ENCODE measurements at places on chromosomes 3 and 15.

- DNase-seq, result no peak
These were observed 56.4 kb upstream of the POU1F1 start for GRCh38 chr3:87332789-87333188.

GRCh38 chr15:62858343-62858742 is 184.2 kb upstream of the TPM1 start:
- DNase-seq, result no peak

DNA sequence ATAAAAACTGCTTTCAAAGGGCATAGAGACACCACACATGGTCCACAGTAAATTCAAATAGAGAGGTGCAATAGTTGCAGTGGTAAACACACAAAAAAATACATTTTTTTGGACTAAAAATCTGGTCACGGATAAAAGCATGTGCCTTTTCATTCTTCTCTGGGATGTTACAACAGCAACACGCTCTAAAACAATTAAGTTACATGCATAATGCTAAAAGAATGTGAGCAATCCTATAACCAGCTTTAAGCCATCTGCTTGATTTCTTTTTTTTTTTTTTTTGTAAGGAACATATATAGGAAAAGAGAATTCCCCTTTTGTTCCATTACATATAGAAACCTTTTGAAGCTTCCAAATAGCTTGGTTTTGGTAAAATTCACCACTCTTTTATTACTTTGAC is 20.0 kb downstream of the WNT5A start:
- no peak for DNase-seq

DNA sequence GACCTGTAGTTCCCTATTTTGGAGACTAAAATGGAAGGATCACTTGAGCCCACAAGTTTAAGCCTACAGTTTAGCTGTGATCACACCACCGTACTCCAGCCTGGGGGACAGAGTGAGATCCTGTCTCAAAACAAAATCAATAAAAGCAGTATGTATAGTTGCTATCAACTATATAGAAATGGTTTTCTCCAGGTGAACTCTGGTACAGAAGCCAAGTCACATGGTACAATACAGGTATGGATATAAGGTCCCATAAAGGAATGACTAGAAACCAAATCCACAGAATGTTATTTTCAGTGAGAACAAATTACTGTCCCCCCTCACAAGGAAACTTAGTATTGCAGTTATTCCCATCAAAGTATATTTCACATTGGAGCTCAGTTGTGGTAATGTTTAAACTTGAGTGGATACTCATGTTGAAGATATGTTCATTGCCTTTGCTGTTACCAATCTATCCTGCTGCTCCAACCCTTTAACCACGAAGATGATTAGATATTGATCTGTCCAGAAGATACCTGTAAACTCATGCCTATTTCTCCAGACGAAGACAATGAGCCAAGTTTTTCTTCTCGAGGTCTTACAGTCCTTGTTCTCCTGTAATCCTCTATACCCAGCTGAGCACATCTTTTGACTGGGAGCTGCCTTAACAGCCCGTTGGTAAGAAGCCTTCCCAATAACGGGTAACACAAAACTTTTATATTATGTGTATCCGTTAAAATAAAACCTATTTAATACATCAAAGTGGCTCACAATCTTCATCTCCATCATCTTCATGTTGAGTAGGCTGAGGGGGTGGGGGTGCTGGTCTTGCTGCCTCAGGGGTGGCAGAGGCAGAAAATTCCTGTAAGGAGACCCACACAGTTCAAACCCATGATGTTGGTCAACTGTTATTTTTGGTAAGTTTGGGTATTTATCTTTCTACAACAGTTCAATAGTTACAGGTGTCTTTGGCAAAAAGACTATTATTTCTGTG is 24.6 kb downstream of the TRA2B start:
- no peak for DNase-seq

DNA sequence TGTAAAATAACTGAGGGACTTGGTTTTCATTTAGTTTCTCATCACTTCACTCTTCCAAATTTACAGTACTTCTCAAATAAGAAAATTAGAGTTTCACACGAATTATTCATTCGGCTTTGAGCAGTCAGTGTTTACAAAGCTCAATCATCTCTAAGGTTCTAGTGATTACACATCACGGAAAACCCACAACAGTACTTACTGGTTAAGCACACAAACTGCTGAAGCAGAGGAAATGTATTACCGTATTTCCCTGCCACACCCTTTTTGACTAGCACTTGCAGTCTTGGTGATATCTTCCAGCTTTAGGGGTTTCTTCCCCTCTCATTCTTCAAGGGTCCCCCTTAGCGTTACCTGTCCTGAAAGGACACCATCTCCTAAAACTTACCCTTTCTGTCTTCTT is 164.8 kb upstream of the CDIN1 start:
- no peak for DNase-seq

DNA sequence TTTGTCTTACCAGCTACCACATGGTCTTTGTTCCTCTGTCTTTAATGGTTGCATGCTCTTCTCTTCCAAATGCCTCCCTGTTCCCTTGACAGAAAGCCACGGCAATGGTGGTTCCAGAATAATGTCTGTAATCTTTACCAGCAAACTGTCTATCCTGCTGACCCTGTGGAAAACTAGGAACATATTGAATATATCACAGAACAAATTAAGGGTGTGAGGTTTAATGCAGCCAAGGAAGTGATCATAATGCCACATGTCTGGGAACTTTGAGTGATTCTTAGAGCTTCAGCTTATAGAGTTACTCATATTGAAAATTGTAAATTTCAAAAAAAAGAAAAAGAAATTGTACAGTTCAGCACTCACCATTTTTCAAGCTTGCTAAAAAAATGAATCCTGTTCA is 282.9 kb upstream of the RARB start:
- DNase-seq, result no peak

GRCh38 chr15:31261266-31262142 is 65.1 kb upstream of the KLF13 start:
- DNase-seq, result no peak

DNA sequence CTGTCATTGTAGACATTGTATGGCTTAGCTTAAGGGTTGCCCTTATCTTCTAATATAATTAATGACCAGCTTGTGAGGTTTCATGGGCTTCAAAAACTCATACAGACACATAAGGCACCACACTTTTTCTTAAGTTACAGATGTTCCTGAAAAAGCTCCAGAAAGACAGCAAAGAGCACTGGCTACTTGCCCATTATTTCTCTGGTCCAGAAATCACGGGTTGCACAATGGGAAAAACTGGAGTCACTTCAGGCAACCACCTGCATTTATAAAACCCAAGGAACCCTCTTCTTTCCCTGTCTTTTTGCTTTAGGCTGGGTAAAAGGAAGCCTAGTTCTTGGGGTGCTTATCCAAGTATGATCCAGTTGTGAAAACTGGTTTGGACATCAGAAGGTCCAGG is 2.3 kb upstream of the COL6A6 start:
- DNase-seq, result no peak

DNA sequence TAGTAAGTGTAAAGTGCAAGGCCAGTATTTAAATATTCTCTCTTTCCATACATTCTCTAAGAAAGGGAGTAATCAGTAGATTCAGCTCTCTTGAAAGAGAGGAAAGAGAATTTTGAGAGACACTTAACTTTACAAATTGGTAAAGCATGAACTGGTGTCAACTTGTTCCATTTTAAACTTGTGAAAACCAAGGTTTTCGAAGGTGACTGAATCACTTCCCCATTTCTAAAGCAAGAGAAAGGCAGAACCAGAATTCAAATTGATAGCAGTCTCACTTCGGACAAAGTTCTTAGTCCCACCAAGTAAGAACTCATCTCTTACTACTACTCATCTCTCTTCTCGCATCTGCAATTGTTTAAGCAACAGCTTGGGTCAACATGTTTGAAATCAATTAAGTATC is 22.4 kb downstream of the TJP1 start:
- no peak for DNase-seq

DNA sequence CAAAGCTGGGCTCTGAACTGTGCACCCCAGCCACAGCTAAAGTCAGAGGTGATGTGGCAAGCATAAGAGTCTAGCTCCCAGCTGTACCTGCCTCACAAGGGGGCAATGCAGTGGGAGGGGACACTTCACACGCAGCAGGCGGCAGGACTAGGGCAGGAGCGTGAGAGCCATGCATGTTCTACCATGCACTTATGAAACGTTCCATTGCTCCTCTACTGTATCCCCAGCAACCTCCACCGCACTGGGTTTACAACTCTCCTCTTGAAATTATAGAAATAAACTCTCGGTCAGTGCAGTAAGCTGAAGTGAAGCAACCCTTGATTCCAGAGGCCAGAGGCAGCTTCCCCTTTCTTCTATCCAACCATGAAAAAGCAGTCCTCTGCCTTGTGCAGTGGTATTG is 298.6 kb upstream of the STT3B start:
- no peak for DNase-seq

DNA sequence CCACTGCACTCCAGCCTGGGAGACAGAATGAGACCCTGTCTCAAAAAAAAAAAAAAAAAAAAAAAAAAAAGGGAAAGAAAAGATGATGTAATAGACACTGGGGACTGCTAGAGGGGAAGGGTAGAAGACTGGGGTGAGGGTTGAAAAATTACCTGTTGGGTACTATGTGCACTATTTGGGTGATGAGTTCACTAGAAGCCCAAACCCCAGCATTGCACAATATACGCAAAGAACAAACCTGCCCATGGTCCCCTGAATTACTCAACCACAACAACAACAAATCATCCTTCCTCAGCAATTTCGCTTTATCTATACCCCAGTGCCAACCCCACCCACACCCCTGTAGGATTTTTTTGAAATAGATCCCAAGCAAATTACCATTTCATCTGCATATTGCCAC is 13.5 kb downstream of the NIPA1 start:
- DNase-seq, result no peak

DNA sequence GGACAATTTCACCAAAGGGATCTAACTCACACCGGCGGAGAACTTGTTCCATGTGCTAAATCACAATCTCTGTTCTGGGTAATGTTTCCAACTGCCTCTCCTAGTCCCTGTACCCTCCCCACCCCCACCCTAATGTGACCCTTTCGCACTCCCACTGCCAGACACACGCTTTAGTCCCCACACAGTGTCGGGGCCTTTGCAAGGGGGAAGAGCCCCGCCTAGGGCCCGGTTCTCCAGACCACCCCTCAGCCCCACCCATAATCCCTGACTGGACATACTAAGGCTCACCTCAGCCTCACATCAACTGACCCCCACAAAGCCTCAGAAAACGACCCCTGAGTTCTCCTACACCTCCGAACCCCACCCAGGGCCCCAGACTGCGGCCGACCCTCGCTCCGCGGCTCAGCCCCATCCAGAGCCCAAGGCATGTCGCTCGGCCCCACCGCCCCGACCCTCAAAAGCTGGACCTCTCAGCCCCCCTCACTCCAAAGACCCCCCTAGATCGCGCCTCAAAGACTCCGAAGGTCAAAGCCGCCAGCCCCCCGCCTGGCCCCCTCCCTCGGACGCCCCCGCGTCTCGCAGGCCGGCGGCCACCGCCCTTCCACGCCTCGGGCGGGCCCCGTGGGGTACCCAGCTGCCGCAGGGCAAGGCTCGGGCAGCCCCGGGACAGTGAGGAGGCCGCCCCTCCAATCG is 72.0 kb upstream of the MAP4 start:
- DNase-seq, result peak; percentile 30

DNA sequence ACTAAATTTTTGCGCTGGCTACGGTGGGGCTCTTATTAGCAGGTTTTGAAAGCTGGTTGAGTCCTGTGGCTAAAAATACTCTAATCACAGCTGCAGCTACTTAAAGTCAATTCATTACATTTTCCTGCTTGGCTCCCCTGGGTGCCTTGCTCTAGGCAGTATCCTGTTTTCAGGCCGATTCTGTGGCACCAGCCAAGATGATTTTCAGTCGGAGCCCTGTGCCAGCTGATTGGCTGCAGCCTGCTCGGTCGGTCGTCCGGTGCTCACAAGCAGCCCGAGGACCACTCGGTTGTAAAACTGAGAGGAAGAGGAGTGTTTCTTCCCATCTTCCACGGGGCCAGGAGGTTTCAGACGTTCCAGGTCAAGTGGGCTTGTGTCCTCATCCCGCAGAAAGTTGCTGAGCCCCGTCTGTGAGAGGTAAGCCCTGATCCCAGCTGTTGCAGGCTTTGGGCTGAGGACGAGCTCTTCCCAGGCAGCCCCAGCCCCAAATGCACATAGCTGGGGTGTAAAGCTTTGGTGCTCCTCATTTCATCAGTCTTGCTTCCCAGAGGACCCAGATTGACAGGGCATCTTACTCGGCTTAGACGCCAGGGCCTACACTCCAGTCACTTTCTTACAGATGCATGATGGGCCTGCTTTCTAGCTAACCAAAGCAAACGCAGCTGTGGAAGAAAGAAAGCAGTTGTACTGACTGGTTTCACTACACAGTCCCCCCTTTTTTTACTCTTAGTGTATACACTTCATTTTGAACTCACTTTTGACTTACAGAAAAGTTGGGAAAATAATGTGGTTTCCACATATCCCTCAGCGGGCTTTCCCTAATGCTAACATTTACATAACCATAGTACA is 15.9 kb downstream of the LYSMD4 start:
- DNase-seq, result no peak

DNA sequence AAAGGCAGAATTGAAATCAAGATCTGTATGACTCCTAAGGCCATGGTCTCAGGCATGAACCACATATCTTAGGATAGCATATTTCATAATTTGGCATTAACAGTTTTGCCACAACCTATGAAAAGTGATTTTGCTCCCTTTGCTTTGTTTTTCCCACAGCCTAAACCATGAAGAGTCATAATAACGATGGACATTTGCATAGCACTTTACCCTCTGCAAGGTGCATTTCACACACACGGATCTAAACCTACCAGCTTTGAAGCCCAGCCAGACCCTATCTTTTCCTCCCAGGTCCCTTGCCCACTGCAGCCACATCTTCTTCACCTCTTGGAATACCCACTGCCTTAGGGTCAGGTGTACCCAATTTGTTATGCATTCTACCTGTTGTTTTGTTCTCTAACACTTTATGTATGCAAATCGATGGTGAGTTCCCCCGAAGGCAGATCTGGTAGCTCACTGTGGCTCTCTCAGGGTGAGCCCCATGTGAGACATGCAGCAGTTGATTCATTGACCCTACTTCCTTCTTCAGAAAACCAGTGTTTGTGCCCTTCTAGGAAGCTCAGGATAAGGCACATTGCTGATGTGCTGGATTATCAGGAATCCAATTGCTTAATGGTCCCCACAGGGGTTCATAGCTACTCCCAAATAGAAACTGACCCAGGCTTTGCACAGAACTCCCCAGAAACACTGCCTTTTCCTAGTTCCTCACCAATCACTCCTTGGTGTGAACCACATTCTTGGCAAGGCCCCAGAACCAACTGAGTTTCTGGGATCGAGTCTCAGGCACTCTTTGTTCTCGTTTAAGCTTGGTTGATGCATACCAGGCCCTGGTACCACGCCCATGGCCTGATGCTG is 8.7 kb downstream of the ARHGAP31 start:
- DNase-seq, result no peak

GRCh38 chr3:5162102-5162501 is 25.4 kb upstream of the EDEM1 start:
- DNase-seq, result no peak

DNA sequence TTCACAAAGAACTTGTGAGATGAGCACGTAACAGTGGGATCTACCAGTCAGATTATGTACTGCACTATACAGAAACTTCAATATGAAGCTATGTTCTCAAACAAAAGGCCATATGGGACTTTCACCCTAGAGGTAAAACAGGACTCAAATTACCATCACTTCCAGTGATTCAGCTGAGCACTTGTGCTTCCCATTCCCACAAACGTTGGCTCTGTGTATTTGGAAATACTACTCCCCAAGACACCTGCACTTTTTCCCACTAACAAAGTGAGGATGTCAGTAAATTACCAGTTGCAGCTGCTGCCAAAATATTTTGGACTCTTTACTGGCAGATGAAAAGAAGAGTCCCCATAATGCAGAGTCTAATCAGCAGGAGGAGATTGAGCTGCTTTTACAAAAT is 1570.1 kb downstream of the SI start:
- no peak for DNase-seq

All from anterior cingulate cortex (tissue), 58 donors.